H7 (cell line): ENCODE measurements at places on chromosomes 1 and 21. TPM values are rescaled to one million over a fixed set of nuclear protein-coding genes. Genes with fewer than 3 reads are reported as not detected.

Gene ADIPOR1
- total RNA-seq: 133 and 134 TPM in 2 replicates

DNA sequence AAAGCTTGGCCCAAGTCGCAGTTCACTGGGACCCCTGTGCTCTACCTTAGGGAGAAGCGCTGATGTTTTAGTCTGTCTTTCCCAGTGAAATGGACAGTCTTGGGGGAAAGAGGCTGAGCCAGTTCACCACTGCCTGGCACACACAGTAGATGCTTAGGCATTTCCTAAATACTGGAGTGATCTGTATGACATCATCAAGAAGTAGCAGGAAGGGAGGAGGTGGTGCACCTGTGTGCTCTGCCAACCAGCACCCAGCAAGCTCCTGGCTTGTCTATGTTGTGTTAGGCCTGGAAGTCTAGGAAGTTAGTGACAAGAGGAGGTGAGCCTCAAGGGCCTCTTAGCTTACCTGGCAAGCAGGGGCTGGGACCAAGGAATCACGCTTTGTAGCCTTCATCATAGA, 158.2 kb upstream of the NFIA start:
- no peak for DNase-seq

Gene SPATA21
- total RNA-seq: 0.07 TPM in 1 of 2 replicates, not detected in the other

DNA sequence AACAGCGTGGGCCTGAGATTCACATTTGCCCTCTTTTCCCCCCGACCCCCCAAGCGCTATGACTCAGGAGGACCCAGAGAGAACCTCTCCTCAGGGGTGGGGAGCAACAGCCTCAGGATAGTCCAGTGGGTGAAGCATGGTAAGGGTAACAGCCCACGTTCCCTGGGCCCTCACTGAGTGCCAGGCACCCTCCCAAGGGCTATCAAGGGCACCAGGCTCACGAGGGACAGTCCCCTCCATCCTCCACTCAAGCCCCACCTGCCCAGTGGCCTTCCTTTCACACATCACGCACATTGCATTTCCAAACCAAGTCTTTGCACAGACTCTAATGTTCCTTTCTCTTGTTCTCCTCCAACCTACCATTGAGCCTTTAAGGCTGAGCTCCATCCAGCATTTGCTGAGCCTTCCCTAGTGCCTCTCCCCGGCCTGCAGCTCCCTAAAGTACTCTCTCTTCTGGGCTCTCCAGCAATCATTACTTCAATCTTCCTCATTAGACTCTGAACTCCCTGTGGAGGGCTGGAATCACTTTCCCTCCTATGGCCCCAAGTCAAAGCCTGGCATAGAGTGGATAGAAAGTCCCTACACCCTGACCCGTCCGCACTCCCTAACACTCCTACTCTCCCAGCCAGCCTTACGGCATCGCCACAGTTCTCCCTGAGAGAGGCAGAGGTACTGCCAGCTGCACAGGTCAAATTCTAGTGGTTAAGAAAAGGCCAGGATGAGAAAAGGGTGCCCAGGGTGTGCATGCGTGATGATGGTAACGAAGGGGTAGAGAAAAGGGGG, 1.0 kb downstream of the AKR7A2 start:
- peak; percentile 42 for DNase-seq

Gene KRTAP20-3
- total RNA-seq: not detected in 2 replicates

DNA sequence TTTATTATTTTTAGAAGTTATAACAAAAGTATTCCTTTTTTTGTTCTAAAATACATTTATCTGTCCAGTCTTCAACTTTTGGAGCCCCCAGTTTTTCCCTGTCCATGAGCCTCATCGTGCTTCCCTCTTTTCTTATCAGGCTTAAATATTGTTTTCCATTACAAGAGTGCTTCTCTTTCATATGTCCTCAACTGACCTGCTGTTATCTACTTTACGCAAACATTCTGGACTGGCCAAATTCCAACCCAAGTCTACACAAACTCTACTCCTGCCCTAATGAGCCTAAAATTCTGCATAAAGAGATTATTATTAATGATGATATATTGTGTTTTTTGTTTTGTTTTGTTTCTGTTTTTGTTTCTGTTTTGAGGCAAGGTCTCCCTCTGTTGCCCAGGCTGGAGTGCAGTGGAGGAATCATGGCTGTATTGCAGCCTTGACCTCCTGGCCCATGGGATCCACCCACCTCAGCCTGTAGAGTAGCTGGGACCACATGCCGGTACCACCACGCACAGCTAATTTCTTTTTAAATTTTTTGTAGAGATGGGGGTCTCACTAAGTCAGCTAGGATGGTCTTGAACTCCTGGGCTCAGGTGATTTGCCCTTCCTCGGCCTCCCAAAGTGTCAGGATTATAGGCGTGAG, 318.8 kb upstream of the NEGR1 start:
- no peak for DNase-seq

DNA sequence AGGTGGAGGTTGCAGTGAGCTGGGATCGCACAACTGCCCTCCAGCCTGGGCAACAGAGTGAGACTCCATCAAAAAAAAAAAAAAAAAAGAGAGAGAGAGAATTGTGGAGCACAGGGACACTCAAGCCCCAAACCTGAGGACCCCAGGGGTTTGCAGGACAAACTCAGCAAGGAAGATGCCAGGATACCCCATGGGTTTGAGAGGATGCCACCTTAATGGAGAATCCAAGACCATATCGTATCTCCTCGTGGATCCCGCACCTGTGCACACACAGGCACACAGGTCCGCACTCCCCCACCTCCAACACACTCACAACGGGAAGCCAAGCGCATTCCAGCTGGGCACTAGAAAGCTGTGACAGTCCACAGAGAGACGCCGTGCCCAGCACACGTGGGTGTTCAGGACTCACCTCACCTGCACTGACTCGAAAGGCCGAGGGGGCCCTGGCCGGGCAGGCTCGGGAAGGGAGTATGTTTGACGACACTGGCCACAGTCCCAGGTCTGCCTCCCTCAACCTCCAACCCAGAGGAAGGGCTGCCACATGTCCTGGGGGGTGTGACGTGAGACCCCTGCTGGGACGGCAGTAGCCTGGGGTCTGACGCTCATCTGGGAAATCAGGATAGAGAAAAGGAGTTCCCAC, 11.1 kb downstream of the CHD5 start:
- DNase-seq: peak; percentile 54

DNA sequence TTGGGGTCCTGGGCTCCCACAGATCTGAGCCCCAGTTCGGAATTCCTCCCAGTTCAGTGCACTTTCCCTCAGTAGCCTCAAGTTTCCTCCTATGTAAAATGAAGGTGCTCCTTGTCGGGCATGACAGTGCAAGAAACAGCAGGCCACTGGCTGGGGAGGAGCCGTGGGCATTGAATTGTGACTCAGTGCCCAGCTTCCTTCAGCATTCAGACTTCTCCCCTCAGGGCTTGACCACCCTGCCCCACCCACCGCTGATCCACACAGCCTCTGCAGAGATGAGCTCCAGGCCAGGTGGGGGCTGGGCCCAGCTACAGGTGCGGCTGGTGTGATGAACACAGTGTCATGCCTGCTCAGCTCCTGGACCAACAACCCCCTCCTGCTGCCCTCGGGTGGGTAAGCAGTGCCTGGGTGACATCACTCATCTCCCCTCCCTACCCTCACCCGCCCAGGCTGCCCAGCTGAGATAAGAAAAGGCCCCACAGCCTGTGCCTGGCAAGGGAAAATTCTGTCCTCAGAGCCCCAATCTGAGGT, 4.9 kb downstream of the MOB3C start:
- DNase-seq: no peak

DNA sequence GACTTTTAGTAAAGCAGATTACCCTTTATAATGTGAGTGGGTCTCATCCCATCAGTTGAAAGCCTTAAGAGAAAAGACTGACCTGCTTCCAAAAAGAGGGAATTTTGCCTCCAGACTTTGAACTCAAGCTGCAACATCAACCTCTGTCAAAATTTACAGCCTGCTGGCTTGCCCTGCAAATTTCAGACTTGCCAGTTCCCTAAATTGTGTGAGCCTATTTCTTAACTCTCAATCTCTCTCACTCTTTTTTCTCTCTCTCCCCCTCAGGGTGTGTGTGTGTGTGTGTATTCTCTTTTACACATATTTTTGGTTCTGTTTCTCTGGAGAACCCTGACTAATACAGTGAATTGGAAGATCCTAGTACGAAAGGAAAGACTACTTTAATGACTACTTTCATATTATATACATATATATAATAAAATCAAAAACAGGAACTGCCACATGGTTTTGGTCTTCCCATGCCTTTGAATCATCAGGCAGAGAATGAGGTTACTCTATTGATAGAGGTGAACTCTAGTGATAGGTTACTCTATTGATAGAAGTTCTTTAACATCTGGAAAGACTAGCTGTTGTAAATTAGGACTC, 6.4 kb downstream of the OR2C3 start:
- no peak for DNase-seq

Gene NPHS2
- not detected in 2 replicates for total RNA-seq
